ENCODE measurements at places on chromosomes 12 and 14.
A peak's percentile ranks its signal among the peaks of the same experiment; 100 is the strongest.

DNA sequence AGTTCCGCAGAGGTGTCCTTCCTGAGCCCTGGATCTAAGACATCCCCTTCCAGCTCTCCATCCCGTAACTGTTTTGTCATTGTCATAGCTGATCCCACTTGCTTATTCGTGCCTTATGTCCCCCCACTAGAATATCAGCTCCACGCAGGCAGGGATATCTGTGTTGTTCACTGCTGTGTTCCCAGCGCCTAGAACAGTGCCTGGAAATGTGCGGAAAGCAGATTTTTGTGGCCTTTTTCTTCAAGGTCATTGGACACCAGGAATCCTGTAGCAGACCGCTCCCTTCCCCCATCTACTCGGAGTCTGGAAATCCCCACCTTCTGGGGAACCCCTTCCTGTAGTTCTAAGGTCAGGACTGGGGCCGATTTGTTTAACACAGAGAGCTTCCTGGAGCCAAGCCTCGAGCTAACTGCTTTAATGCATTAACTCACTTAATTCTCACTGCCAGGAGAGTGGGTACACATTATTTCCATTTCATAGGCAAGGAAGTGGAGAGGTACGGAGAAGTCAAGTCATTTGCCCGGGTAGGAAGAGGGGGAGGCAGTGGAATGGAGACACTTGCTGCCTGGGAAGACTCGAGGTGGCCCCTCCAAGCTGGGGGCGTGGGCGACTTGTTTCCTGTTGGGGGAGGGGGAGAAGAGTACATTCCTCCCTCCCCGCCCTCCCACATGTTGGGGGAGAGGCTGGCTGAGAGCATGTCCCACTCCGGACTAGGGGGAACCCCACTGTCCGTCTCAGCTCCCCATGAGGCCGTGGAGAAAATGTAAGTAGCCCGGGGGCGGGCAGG, 1.2 kb upstream of the SH2B3 start:
- H3K27ac ChIP-seq, result peak overlapping the region; percentile 97
- peaks cover 71% of the 10 kb centered on the region for H3K4me1 ChIP-seq
- no peaks in the 10 kb centered on the region for H3K27me3 ChIP-seq
- H3K36me3 ChIP-seq, result no peaks in the 10 kb centered on the region
- DNase-seq, result peak; percentile 38

DNA sequence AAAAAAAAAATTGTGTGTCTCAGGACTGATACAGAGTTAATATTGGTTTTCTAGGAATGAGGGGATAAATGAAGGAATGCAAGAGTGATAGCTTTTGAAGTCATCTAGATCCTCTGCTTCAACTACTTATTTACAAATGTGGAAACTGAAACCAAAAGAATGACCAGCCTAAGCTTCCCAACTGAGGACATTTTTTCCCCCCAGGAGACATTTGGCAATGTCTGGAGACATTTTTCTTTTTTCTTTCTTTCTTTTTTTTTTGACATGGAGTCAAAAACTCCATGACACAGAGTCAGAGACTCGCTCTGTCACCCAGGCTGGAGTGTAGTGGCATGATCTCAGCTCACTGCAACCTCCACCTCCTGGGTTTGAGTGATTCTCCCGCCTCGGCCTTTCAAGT, 15.3 kb downstream of the DLK1 start:
- no peaks in the 10 kb centered on the region for H3K4me1 ChIP-seq
- no peak overlapping the region for H3K4me3 ChIP-seq
- peaks cover 27% of the 10 kb centered on the region for H3K27me3 ChIP-seq
- no peak overlapping the region for H3K27ac ChIP-seq
- no peaks in the 10 kb centered on the region for H3K36me3 ChIP-seq
- DNase-seq, result no peak

DNA sequence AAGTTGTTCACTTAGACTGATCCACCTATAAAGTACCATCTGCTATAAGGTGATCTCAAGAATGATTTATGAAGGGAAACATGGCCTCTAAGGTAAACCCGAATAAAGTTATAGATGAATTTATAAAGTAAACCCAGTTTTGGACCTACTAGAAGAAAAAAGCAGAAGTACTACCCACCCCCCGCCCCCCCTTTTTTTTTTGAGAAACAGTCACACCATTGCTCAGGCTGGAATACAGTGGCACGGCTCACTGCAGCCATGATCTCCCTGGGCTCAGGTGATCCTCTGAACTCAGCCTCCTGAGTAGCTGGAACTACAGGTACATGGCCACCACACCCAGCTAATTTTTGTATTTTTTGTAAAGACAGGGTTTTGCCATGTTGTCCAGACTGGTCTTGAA, 3.9 kb downstream of the ENTPD5 start:
- no peak for DNase-seq
- H3K4me3 ChIP-seq, result no peak overlapping the region
- H3K27ac ChIP-seq, result no peak overlapping the region
- no peaks in the 10 kb centered on the region for H3K27me3 ChIP-seq
- H3K36me3 ChIP-seq, result peaks cover 31% of the 10 kb centered on the region

DNA sequence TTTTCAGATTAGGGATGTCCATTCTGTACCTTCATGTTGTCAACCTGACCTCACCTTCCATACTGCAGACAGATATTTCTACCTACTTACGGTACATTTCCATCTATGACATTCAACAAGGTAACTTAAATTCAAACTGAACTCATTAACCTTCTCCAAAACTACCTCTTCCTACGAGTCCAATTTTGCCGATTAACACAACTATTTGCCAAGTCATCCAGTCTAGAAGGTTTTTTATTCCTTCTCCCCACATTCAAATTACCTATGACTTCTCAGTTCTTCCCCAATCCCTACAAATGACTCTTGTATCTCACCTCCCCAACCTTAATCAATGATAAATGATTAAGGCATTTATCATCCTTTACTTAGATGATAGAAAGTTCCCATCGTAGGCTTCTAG, 23.6 kb downstream of the SPTSSA start:
- H3K27ac ChIP-seq, result no peak overlapping the region
- H3K4me3 ChIP-seq, result no peak overlapping the region
- peaks cover 7% of the 10 kb centered on the region for H3K36me3 ChIP-seq
- H3K27me3 ChIP-seq, result no peaks in the 10 kb centered on the region
- DNase-seq, result no peak

Measured in left ventricle myocardium inferior (tissue), 1 donor.